Activated CD4-positive, alpha-beta T cell treated with anti-CD3 and anti-CD28 coated beads, Interleukin-2, amount 50 U/mL, for 48 hours (primary cell): ENCODE measurements at places on chromosomes 1 and 21.

- no peak for DNase-seq
Observed at GRCh38 chr1:77134359-77134758, 84.9 kb downstream of the PIGK start.

DNA sequence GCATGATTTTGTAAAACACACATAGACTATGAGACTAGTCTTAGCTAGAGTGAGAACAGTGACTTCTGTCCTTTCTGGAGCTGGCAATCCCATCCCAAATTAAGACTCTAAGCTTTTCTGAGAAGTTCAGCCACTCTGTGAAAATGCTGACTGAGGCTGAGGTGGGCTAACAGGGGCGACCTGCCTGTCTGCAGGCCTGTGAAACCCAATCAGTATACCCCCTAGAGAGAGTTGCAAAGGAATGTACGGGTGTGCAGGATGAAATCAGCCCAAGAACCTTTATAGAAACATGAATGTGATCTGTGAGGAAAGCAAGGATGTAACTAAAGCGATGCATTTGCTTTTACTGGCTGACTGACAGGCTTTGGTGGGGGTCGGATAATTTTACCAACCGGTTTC is 16.0 kb upstream of the TBX15 start:
- no peak for DNase-seq

DNA sequence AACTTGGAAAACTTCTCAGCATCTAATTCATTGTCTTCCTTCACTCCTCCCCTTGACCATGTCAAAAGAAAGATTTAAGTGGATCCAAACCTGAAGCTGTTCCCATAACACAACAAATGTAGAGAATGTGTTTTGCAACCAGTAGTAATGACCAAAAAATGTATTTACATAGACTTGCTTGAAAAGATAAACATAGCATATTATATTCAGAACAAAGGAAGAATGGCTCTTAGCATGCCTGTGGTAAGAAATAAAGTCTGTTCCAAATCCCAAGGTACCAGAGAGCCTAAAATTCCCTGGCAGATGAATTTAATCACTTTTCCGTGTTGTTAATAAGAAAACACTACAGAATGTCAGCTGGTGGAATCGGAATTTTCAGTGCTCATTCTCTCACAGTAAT is 36.8 kb downstream of the FMO3 start:
- DNase-seq, result no peak

DNA sequence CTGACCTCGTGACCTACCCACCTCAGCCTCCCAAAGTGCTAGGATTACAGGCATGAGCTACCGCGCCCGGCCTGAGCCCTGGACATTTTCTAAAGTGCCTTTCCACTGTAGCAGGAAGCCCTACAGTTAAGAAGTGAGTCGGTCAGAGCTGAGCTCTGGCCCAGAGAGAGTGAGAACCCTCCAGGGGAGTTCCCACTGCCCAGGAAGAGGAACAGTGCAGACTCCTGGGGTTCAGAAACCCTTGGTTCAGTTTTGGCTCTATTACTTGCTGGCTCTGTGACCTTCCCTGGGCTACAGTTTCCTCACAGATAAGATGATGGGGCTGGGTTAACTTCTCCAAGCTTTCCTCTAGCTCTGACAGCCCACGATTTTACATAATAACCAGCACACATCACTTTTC is 20.9 kb downstream of the SLC9A1 start:
- DNase-seq, result no peak

GRCh38 chr1:37622131-37622530 is 12.6 kb downstream of the RSPO1 start:
- no peak for DNase-seq
